ENCODE measurements at places on chromosomes 5 and 9.

GRCh38 chr5:134509308-134510040 is 16.0 kb upstream of the JADE2 start:
- no peak for DNase-seq

GRCh38 chr5:15609076-15609725 is 109.2 kb downstream of the FBXL7 start:
- no peak for DNase-seq

DNA sequence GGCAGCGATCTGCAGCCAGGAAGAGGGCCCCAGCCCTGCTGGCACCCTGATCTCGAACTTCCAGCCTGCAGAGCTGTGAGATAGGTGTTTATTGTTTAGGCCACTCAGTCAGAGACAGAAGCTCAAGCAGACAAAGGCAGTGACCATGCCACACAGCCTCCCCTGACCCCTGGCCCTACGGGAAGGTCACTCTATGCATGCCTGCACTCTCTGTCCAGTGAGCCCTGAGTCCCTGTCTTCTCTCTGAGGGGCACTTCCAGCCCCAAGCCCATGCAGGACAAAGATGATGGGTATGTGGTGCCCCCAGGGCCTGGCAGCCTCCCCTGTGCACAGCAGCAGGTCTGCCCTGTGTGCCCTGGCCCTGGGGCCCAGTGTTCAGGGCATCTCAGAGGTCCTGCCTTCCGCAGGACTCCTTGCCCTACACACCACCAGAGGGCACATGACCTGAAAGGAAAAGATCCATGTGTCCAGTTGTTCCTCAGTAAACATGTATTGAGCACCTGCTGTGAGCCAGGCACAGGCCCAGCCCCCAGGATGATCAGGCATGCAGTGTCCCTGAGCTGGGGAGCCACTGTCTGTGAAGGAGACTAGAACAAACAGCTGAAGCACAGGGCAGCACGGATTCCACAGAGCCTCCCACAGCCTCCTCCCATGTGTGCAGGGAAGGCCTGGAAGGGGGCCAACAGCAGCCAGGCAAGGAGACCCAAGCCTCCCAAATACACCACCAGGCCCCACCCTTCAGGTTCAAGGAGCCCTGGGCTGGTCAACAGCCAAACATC is 109.3 kb downstream of the ATPSCKMT start:
- no peak for DNase-seq

DNA sequence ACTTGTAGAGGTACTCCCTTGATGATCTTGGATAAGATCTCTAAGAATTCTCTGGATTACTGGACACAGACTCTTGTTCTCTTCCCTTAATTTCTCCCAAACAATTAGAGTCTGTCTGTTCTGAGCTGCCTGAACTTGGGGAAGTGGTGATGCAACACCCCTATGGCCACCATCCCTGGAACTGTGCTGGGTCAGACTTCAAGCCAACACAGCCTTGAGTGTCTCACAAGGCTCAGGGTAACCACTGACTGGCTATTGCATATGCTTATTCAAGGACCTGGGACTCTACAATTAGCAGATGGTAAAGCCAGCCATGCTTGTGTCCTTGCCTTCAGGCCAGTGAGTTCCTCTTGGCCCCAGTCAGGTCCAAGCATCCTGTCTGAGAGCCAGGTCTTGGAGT is 504.5 kb downstream of the MAN2A1 start:
- no peak for DNase-seq

GRCh38 chr5:151318850-151319732 is 15.5 kb upstream of the SLC36A3 start:
- no peak for DNase-seq

GRCh38 chr9:2174306-2174705 is 159.2 kb downstream of the SMARCA2 start:
- DNase-seq: no peak

- no peak for DNase-seq
Observed at GRCh38 chr5:74938250-74938933, 72.2 kb upstream of the FAM169A start.

GRCh38 chr5:36675282-36675681 is 68.9 kb downstream of the SLC1A3 start:
- DNase-seq: no peak

- no peak for DNase-seq
Observed at GRCh38 chr9:1216532-1216931, 166.4 kb downstream of the DMRT2 start.

GRCh38 chr9:106800701-106801270 is 62.2 kb upstream of the ZNF462 start:
- no peak for DNase-seq

Data from stimulated activated CD4-positive, alpha-beta T cell treated with anti-CD3 and anti-CD28 coated beads, Interleukin-15, amount 100 ng/mL, for 1 hour (primary cell).